ENCODE measurements at places on chromosomes 6 and 20.

GRCh38 chr20:46150943-46151342 lies 32.8 kb downstream of the CD40 start:
- no peaks in the 10 kb centered on the region for H3K4me1 ChIP-seq
- no peak for DNase-seq
- no peak overlapping the region for H3K4me3 ChIP-seq
- H3K27me3 ChIP-seq, result peaks cover 6% of the 10 kb centered on the region

- H3K27me3 ChIP-seq, result no peaks in the 10 kb centered on the region
- H3K4me1 ChIP-seq, result no peaks in the 10 kb centered on the region
- DNase-seq, result peak; percentile 54
- H3K27ac ChIP-seq, result no peak overlapping the region
- no peak overlapping the region for H3K4me3 ChIP-seq
These were observed 462.9 kb upstream of the JAG1 start for GRCh38 chr20:11136691-11137090.

- H3K27me3 ChIP-seq, result no peaks in the 10 kb centered on the region
- no peak overlapping the region for H3K27ac ChIP-seq
- peak; percentile 44 for DNase-seq
- H3K4me1 ChIP-seq, result peaks cover 4% of the 10 kb centered on the region
These were observed 7.7 kb upstream of the C20orf203 start for GRCh38 chr20:32681175-32682084.

GRCh38 chr6:41636833-41637193 lies 1.5 kb upstream of the MDFI start:
- H3K36me3 ChIP-seq, result no peaks in the 10 kb centered on the region
- no peaks in the 10 kb centered on the region for H3K4me1 ChIP-seq
- DNase-seq, result no peak
- no peak overlapping the region for H3K4me3 ChIP-seq
- peaks cover 48% of the 10 kb centered on the region for H3K27me3 ChIP-seq

- no peaks in the 10 kb centered on the region for H3K27me3 ChIP-seq
- H3K36me3 ChIP-seq, result no peaks in the 10 kb centered on the region
- no peak overlapping the region for H3K4me3 ChIP-seq
These were observed 34.1 kb upstream of the LAMA4 start for GRCh38 chr6:112288475-112288874.

- no peaks in the 10 kb centered on the region for H3K4me1 ChIP-seq
- no peaks in the 10 kb centered on the region for H3K36me3 ChIP-seq
- H3K27me3 ChIP-seq, result no peaks in the 10 kb centered on the region
- H3K4me3 ChIP-seq, result no peak overlapping the region
These were observed 18.1 kb upstream of the BMP6 start for GRCh38 chr6:7707787-7708186.

- H3K27ac ChIP-seq, result no peak overlapping the region
- no peaks in the 10 kb centered on the region for H3K36me3 ChIP-seq
- no peaks in the 10 kb centered on the region for H3K4me1 ChIP-seq
- peak; percentile 73 for DNase-seq
- no peaks in the 10 kb centered on the region for H3K27me3 ChIP-seq
- H3K4me3 ChIP-seq, result no peak overlapping the region
These were observed 14.2 kb upstream of the TOX2 start for GRCh38 chr20:43900496-43900895.

GRCh38 chr6:159304641-159305040 lies 135.4 kb downstream of the FNDC1 start:
- no peaks in the 10 kb centered on the region for H3K4me1 ChIP-seq
- no peak for DNase-seq
- no peak overlapping the region for H3K27ac ChIP-seq
- no peak overlapping the region for H3K4me3 ChIP-seq
- H3K27me3 ChIP-seq, result no peaks in the 10 kb centered on the region

DNA sequence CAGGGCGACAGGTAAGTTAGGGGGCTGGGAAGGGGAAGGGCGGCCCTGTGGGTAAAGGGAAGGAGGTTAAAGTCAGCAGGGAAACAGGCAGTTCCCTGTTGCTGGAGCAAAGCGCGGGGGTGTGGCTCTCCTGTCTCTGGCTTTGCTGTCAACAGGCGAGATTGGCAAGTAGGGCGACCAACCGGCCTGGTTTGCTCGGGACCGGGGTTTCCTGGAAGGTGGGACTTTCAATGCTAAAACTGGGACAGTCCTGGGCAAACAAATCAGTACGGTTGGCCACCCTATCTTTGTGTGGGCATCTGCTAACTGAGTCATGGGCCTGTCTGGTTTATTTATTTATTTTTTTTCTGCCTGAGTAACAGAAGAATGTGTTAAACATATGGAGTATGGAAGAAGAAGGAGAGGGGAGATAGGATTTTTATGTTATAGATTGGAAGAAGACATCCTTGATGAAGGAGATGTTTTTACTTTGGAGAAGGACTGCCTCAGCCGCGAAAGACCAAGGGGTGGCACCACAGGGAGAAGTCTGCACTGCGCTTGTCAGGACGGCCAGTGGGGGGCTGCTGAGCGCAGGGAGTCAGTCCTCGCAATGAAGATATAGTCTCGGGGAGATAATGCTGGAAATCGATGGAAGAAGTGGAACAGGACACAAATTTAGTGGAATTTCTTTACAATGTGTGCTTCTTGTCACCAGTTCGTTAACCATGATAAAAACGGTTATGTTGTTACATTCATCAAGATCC lies 43.4 kb upstream of the ESR1 start:
- no peaks in the 10 kb centered on the region for H3K4me1 ChIP-seq
- no peaks in the 10 kb centered on the region for H3K27me3 ChIP-seq

- no peak overlapping the region for H3K27ac ChIP-seq
- no peak overlapping the region for H3K4me3 ChIP-seq
- H3K4me1 ChIP-seq, result no peaks in the 10 kb centered on the region
- peak; percentile 53 for DNase-seq
These were observed 6.9 kb downstream of the BLOC1S5 start for GRCh38 chr6:8057263-8057662.

- no peak for DNase-seq
- no peak overlapping the region for H3K27ac ChIP-seq
- no peak overlapping the region for H3K4me3 ChIP-seq
- H3K4me1 ChIP-seq, result no peaks in the 10 kb centered on the region
- H3K27me3 ChIP-seq, result no peaks in the 10 kb centered on the region
These were observed 234.8 kb downstream of the PHACTR1 start for GRCh38 chr6:12951415-12951814.

GRCh38 chr6:140043762-140044378 lies 669.4 kb upstream of the CITED2 start:
- H3K27ac ChIP-seq, result no peak overlapping the region
- H3K27me3 ChIP-seq, result no peaks in the 10 kb centered on the region
- peaks cover 6% of the 10 kb centered on the region for H3K4me1 ChIP-seq
- DNase-seq, result peak; percentile 33
- no peaks in the 10 kb centered on the region for H3K36me3 ChIP-seq

DNA sequence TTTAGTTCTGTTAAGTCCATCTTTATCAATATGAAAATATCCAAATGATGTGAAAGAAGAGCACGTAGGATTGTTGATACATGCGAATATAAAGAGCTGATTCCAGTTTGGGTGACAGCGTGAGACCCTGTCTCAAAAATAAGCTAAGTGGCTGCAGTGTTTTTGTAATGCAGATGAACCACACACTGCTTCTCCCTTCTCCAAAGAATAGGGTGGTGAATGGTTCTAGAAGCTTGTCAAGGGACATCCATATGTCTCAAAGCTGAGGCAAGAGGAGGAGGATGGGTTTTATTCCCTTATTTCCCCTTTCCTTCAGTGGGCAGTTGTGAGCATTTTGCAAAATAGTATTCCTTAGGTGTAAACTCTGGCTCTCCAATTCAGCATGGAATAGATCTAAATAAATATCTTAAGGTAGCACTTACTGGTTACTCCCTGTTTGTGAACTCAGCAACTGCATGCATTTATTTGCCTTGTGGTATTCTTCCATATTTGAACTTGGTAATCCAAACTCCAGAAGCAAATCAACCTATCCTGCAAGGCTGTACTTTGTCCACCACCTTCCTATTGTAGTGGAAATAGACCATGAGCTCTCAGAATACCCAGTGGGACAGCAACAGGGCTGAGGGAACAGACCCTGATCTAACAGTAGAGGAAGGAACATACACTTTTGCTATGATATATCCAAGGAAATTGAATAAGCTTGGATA lies 38.0 kb downstream of the XRN2 start:
- peaks cover 3% of the 10 kb centered on the region for H3K4me1 ChIP-seq
- no peak overlapping the region for H3K27ac ChIP-seq
- no peaks in the 10 kb centered on the region for H3K27me3 ChIP-seq
- H3K4me3 ChIP-seq, result no peak overlapping the region
- DNase-seq, result no peak

- H3K27me3 ChIP-seq, result no peaks in the 10 kb centered on the region
- peak; percentile 34 for DNase-seq
- no peaks in the 10 kb centered on the region for H3K36me3 ChIP-seq
- no peak overlapping the region for H3K27ac ChIP-seq
- no peaks in the 10 kb centered on the region for H3K4me1 ChIP-seq
These were observed 496.3 kb upstream of the MAP3K7 start for GRCh38 chr6:91083211-91083610.

DNA sequence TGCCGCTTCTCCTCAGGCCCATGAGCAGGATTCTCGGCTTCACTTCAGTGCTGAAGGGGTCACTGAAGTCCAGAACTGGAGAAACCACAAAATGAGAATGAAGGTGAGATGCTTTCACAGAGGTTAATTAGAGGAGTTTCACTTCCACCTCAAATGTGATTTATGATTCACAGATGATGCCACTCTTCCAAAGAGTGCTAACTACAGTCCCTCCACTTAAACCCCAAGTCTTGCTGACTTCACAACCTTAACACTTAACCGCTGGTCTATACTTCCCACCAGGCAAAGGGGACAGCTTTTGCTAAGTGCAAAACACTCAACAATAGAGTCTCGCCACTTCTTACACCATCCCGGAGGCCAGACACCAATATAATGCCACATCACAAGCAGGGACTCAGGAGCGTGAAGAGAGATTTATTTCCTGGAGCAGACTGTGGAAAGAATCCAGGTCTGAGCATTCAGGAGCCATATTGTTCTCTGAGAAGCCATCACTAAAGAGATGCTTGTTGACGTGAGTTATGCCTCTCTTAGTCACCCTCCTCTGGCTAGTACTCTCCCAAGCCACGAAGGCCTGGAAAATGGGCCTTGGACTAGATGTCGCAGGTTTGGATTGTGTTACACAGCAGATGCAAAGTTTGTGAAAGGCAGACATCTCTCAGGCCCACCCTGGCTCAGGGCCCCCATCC lies 24.4 kb downstream of the RRAGD start:
- no peak overlapping the region for H3K27ac ChIP-seq
- H3K36me3 ChIP-seq, result no peaks in the 10 kb centered on the region

DNA sequence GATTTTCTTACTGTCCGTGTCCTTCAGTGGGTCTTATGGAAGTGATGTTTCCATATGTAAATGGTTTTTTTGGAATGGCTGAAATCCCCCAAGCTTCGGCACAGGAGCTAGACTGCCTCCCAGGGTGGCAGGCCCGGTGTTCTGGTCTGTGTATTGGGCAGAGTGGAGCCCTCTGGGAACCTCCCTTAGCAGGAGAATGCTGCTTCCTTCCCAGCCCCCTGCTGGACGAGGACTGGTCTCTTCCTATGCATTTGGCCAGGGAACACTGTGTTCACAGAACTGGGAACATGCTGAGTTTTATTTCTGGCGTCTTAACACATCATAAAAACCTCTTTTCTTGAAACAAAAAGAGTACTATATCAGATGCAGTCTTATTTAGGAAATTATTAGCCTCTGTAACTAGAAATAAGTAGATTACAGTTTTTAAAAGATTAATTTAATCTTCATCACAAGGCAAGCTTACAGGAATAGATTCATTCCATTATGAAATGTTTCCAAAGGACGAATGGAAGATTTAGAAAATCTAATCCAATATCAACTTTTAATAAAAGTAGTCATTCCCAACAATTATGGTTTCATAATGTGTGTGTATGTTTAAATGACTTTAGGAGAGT lies 56.6 kb downstream of the SYTL3 start:
- H3K36me3 ChIP-seq, result no peaks in the 10 kb centered on the region
- DNase-seq, result peak; percentile 64
- no peaks in the 10 kb centered on the region for H3K27me3 ChIP-seq
- peaks cover 6% of the 10 kb centered on the region for H3K4me1 ChIP-seq
- H3K27ac ChIP-seq, result no peak overlapping the region
- no peak overlapping the region for H3K4me3 ChIP-seq

DNA sequence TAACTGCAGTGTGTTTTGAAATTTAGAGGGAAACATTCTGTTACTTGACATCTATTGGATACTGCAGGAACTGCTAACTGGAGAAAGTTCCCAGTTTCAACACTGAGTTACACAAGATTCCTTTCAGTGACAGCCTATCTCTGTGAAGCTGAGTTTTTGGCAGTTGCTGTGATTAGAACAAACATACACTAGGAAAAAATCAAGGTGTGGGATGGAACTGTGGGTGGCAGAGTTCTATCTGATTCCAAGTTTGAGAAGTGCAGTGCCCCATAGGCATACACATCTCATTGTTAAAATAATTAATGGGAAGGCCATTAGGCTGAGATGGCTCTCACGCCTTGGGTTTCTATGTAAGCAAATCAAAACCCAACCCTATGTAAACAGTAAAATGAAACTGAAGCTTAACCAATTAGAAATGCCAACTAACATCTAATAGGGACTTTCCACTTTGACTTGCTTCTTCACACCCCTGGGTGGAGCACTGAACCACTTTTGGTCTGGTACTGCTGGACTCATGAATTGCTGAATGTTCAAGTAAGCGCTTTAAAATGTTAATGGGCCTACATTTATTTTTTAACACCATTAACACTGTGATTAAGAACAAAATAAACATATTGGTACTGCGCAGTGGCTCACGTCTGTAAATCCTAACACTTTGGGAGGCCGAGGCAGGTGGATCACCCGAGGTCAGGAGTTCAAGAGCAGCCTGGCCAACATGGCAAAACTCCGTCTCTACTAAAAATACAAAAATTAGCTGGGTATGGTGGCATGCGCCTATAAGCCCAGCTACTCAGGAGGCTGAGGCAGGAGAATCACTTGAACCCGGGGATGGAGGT lies 55.2 kb upstream of the TBC1D7 start:
- peak; percentile 68 for DNase-seq
- H3K27ac ChIP-seq, result no peak overlapping the region
- no peak overlapping the region for H3K4me3 ChIP-seq
- H3K4me1 ChIP-seq, result no peaks in the 10 kb centered on the region

DNA sequence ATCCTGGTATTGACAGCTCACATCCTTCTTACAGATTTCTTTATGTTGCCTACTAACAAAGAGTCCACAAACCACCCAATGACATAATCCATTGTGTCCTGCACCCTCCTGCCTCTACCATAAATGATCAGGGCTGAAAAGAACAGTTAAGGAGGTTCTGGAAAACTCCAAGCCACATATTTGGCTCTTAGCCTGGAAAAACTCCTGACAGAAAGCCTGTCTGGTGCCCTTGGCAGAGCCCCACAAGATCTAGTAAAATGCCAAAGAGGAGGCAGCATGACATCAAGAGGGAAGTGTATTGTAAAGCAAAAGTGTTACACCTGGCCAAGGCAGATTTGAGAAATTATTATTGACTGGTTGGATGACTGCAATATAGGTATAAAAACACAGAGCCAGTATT lies 126.4 kb upstream of the VGLL2 start:
- no peaks in the 10 kb centered on the region for H3K4me1 ChIP-seq
- H3K4me3 ChIP-seq, result no peak overlapping the region
- H3K36me3 ChIP-seq, result no peaks in the 10 kb centered on the region
